ENCODE measurements at places on chromosomes 3 and 15.

DNA sequence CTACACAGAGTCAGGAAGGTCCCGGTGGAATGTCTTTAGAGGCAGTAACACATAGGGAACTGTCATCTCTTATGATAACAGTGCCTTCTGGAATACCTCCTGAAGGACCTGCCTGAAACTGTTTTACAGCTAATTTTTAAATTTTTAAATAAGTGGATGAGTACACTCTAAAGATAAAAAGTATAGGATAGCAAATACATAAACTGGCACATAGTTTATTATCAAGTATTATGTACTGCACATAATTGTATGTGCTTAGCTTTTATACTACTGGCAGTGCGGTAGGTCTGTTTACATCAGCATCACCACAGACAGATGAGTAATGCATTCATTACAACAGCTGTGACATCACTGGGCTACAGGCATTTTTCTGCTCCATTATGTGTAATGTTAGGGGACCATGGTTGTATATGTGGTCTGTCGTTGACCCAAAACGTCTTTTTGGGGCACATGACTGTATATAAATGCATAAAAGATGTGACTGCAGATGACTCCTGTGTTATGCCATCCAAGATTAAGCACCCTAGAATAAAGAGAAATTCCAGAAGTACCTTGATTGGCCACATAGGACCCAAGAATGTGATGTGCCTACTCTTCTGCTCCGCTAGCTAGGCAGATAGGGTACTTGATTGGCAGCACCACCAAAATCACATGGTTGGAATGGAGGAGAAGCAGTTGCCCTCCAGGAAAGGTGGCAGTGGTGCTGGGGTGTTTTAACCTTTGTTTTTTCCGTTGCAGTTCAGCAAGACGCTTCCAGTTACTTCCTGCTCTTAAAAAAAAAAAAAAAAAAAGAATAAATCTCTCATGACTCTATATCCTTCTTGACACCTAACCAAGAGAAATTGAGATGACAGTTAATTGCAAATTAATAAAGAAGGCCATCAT lies 3.3 kb downstream of the VPS8 start:
- peak; percentile 87 for DNase-seq

GRCh38 chr3:195221015-195221853 lies 49.7 kb downstream of the XXYLT1 start:
- no peak for DNase-seq

GRCh38 chr3:56260262-56260661 lies 208.0 kb downstream of the ERC2 start:
- DNase-seq: no peak

- no peak for DNase-seq
Observed at GRCh38 chr15:73885954-73886700, 12.8 kb downstream of the TBC1D21 start.

DNA sequence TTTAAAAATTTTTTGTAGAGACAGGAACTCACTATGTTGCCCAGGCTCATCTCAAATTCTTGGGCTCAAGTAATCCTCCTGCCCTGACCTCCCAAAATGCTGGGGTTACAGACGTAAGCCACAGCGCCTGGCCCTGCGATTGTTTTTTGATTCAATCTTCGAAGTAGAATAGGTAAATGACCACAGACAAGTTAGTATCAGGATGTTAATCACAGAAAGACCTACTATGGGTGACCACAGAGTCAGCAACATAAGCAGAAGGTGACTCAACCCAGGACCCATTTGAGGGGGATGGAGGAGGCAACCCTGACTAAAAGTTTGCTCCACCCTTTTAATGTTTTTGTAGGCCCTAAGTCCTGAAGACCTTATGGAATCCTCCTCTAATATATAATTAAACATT lies 10.0 kb upstream of the USP3 start:
- no peak for DNase-seq

DNA sequence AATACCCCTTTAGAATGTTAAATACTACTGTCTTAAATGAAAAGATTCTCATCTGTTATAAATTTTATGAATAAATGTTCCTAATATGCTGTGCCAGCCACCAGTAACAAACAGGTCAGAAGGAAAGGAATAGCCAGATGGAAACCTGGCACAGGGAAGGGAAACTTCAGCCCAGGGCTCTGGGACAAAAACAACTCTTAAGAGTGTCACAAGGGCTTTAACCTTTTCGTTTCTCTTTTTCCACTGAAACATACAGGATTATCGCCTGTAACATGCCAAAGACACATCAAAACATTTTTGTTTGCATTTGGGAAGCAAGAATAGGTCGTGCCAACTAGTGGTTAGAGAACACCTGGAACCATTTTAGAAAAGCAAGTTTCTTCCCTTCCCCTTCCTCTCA lies 109.0 kb upstream of the NEDD4 start:
- no peak for DNase-seq

DNA sequence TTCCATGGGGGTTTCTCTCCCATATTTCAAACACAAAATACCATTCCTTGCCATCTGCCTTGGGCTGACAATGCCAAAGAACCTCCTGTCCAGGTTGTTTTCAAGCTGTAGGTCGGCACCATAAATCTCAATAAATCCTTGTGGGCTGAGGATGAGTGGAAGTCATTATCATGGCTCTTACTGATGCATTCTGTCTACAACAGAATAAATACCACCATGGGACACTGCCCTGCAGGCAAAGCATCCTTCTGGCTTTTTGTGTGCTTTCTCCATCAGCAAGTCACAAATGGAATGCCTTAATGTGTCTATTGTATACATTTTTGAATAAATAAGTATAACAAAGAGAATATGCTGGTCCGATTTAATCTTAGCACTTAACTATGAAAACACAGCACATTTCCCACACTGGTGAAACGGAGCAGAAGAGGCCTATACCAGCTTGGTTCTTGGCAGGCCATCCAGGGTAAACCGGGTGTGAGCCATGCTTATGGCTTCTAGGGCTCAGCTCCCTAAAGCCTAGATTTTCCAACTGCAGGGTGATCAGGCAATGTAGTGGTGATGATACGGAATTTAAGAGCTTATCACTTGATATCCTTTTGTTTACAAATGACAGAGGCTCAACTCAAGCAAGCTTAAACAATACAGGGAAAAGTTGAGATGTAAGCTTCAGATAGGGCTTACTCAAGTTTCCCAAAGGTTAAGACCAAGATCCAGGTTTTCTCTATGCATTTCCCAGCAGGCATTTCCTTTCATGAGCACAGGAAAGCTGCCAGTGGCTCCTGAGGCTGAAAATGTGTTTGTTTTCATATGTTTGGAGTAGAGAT lies 133.2 kb upstream of the LRTM1 start:
- no peak for DNase-seq

- DNase-seq: no peak
Observed at GRCh38 chr15:85030301-85030929, 48.8 kb downstream of the PDE8A start.

DNA sequence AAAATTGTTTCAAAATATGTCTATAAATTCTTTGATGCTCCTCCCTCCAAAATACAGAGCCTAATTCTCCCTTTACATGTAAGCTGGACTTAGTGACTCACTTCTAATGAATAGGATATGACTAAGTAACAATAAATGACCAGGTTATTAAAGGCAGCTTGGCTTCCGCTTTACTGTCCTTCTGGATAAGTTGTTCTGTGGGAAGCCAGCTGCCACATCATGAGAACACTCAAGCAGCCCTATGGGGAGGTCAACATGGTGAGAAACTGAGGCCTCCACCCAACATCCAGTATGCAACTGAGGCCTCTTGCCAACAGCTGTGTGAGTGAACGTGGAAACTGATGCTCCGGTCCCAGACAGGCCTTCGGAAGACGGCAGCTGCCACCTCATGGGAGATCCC lies 247.3 kb upstream of the CHRM5 start:
- peak; percentile 95 for DNase-seq

DNA sequence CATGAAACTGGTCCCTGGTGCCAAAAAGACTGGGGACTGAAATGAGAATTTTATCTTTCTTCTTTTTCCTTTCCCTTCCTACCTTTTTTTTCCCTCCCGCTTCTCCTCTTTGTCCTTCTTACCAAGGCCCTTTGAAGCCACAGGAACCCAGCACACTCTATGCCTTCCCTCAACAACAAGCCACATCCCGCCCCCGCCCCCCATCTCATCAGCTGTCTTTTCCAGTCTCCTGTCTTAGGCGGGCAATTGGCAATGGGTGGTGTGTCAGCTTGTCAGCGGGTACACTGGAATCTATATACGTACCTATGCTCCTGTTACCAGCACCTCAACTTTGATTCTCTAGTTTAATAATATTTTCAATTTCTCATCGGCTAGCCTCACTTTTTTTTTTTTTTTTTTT lies 56.3 kb upstream of the CHD2 start:
- no peak for DNase-seq

- DNase-seq: no peak
Observed at GRCh38 chr15:33076937-33077336, 117.6 kb downstream of the FMN1 start.

GRCh38 chr3:191353022-191353777 lies 22.9 kb upstream of the UTS2B start:
- DNase-seq: no peak

DNA sequence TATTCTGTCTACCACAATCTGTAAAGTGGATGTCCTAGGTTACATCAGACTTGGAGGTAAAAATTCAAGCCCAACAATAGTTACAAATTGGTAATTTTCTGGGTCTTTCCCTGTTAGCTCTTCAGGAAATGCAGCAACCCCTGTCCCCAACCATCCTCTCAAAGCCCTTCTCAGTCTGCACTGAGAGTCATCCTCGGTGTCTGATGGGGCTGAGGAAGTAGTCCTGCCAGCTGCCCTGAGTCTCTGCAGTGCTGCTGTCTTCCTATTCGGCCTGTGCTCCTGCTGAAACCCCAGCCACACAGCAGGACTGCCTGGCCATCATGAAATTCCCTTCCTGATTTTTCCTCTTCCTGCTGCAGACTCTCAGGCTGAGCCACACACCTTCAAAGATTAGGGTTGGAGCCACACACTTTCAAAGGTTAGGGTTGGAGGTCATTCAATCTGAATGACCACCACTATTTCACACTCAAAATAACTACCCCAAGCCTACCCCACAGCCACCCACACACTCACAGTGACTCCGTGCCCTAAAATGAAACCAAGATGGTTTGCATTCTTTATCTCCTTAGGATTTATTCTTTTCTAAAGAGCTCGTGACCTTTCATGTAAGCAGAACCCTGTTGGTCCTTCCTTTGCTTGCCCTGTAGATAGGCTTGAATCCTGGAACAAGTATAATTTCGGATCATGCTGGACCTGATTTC lies 17.6 kb downstream of the TRIM42 start:
- DNase-seq: no peak

DNA sequence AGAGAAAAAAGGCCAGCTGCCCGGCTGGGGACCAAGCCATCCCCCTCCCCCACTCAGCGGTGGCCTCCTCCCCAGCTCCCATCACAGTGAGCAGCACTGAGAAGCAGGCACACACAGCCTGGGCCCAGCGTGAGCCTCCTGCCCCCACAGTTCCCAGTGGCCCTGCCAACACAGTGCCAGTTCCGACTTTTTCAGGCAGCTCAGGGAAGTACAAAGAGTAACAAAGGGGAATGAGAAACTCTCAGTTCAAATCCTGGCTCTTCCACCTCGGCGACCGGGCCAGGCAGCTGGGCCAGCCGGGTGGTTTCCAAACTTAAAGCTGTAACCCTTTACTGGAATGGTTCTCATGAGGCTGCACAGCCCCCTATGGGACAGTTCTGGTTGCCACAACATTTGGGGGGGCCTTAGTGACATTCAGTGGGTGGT lies 18.5 kb downstream of the TNK2 start:
- no peak for DNase-seq

DNA sequence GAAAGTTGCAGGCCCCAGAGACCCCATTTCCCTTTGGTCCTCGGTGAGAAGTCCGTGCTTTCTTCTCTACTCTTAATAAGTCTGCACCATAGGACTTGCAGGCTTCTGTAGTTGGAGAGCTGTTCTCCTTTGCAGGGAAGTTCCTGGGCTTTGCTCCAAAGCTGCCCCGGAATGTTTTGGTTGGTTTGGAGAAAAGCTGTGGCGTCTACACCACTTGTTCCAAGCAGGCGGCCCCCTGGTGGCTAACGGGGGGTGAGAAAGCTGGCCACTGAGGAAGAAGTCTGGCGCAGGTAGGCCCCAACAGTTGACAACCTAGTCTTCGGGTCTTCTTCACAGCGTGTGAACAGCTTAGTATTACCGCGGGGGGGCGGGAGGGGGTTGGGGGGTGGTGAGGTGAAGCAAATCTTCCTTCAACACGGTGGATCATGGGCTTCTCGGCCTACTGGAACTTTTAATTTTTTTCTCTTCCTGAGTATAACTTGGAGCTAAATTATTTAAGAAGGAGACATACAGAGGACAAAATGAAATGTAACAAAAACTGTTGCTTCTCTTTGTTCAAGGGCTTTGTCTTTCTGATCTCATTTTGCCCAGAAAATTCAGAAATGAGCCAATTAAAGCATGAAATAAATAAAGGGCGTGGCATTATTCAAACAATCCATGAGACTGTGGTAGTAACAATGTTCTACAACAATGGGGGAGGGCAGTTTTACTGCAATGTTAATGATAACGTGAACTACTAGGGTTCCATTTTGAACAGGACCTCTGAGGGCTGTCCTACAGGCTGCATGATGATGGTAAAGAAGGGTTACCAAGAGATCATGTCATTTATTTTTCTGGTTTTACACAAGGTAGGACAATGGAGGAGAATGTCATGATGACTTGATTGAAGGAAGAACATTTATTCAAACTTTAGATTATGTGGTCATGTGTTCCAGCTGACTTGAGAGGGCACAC lies 2.2 kb upstream of the THRB start:
- peak; percentile 84 for DNase-seq

DNA sequence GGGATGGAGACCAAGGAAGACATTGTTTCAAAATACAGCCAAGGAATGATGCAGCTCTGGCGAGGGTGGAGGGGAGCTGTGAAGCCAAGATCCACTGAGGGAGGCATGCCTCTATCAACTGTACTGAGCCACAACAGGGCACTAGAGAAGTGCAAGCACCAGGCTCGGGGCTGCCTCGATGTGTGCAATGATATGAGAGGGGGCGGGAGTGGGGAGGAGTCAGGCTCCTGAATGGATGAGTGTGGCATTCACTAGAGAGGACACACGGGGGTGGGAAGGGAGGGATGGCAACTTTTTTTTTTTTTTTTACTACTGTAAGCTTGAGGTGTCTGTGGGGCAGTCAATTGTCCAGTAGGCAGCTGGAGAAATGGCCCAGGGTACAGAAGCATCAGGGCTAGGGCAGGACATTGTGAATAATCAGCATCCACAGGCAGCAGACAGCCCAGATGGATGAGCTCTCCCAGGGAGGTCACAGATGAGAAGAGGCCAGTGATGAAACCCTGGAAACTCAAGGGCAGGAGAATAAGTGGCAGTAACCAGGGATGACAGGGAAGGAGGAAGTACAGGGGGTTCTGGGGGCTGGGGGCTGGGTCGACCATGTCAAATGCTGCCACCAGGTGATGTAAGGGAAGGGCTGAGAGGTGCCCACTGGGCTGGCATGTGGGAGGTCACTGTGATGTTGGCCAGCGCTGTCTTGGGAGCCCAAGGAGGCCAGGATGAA lies 5.9 kb downstream of the STOML1 start:
- peak; percentile 42 for DNase-seq
